H54 (cell line): ENCODE measurements at places on chromosomes 13 and 19.

DNA sequence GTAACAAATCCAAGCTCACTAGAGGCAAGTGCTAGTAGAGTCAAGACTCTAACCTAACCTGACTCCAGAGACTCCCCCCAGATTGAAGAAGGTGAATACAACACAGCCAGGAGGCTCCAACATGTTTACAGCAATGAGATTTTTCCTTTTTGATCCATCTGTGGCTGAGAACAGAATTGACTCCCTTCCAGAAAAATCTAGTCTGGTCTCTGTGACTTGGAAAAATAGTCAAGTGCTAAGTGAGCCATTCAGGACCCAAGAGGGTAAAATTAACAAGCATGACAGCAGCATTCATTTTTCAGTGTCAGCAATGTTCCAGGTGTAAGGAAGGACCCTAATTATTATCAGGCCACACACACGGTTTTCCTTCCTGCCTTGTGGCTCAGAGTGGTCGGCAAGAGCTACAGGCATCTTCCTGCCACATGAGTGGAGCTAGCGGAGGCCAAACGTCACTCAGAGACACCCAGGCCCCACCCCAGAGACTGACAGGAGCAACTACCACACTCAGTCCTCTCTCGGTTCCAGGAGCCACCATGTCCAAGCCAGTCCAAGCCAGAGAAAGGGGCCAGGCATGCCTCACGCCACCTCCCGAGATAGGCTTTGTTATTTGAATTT, 395.1 kb downstream of the FOXO1 start:
- DNase-seq: no peak

DNA sequence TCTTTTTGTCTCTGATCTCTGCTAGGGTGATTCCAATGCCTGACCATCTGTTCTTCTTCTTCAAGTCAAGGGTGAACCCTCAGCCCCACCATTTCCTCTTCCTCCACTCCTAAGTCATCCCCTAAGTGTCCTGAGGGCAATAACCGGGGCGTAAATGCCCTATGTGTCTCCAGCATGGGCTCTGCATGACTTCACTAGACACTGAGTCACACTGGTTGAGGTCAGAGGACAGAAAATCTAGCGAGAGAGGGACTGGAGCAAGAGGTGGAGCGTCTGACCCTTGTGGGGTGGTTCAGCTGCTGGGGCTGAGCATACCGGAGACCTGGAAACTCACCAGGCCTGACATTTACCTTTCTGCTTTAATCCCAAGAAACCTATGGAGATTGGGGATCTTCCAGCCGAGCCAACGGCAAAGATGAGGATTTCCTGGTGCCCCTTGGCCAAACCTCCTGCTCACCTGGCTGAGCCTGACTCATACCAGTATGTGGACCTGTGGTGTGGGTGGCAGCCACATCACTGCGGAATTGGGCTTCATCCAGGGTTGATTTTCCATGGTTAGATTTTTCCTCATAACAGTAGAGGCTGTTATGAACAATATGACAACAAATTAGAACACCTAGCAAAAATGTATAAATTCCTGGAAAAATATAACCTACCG, 26.9 kb downstream of the SCGB2B2 start:
- DNase-seq: no peak

DNA sequence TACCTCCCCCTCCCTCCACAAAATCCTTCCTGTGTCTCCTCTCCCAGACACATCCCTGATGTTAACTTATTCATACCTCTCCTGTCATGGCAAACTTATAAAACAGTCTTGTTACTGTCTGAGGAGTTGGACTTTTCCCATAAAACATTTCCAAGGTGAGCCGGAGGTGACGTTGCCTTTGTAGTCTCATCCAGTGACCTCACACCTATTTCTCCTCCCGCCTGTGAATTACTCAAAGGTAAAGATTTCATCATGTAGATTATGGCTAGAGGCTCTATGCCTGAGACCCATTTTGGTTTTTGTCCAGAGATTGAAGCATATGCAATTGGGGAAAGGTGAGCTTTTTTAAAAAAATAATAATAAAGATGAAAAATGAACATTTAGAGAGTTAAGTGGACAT, 529.0 kb downstream of the MYO16 start:
- DNase-seq: no peak

GRCh38 chr13:102620516-102620915, 23.7 kb downstream of the TPP2 start:
- no peak for DNase-seq

GRCh38 chr19:28483197-28483596, 729.8 kb downstream of the UQCRFS1 start:
- no peak for DNase-seq

- DNase-seq: peak; percentile 68
These were observed 5.0 kb downstream of the RNF113B start for GRCh38 chr13:98171900-98172589.

GRCh38 chr19:18469069-18469846, 31.3 kb upstream of the ISYNA1 start:
- peak; percentile 53 for DNase-seq

DNA sequence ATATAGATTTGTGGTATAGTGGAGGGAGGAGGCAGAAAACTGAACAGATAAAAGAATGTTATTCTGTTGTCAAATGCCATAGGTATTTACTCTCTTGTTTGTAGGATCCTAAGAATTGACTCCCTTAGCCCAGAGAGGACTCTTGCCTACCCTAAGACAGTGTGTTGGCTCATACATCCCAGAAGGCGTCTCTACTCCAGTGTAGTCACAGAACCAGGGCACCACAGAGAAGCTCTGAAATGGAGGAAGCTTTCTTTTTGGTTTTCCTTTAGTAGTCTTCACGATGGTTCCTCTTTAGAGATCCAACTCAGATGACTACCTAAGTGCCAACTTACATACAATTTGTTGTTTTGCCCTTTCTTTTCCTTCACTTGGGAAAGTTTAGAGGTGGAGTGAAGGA, 14.0 kb downstream of the GPR183 start:
- DNase-seq: no peak

DNA sequence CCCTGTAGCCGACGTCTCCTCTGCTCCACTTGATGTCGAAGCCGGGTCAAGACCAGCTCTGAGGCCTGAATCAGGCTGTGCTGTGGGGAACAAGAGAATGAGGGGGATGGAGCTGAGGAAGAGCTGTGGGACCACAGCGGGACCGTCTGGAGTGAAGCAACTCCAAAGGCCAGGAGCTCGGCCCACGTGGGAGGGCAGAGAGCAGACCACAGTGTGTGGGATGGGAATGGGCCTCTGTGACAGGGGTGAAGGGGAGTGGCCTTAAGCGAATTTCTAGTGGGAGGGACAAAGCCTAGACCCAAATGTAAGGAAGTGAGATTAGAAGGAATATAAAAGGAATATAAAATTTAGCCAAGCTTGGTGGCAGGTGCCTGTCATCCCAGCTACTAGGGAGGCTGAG, 3.8 kb upstream of the SLC8A2 start:
- no peak for DNase-seq

DNA sequence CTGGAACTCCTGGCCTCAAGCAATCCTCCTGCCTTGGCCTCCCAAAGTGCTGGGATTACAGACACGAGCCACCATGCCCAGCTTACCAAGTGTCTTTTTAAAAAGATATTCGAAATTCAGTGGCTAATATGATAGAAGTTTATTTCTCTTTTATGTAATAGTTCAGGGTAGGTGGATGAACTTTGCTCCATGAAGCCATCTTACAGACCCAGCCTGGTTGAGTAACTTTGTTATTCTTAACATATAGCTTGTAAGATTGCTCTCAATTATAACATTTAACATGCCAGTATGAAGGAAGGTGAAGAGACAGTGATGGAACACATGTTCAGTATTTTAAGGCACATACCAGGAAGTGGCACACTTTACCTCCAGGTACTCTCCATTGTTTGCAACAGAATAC, 42.4 kb downstream of the ZIC2 start:
- DNase-seq: no peak

GRCh38 chr13:33205804-33206221, 79.7 kb downstream of the STARD13 start:
- no peak for DNase-seq

DNA sequence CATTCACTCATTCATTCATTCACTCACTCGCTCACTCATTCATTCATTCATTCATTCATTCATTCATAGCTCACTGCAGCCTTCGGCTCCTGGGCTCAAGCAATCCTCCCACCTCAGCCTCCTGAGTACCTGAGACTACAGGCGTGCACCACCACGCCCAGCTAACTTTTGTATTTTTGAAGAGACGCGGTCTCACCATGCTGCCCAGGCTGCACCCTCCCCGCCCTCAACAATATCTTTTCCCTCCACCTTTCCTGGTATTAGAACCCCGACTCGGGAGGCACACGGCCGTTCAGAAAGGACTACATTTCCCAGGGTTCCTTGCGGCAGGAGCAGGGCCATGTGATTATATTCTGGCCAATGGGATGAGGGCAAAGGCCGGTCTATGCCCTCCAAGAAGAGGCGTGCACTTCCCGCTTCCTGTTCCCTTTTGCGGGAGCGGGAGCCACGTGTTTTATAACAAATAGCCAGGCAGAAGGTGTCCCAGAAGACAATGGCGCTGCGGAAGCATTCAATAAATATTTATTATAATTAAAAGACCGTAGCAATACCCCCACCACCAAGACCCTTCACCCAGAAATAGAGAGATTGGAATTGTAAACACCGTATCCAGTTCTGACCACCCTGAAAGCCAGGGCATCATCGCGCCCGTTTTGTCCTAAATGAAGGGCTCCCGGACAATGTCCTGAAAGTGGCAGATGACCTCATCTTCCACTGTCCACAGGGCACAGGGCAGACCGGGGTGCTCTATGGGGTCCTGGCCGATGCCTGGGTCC, 15.9 kb downstream of the TICAM1 start:
- peak; percentile 70 for DNase-seq

- DNase-seq: no peak
These were observed 960 bp upstream of the GSX1 start for GRCh38 chr13:27791146-27791900.

DNA sequence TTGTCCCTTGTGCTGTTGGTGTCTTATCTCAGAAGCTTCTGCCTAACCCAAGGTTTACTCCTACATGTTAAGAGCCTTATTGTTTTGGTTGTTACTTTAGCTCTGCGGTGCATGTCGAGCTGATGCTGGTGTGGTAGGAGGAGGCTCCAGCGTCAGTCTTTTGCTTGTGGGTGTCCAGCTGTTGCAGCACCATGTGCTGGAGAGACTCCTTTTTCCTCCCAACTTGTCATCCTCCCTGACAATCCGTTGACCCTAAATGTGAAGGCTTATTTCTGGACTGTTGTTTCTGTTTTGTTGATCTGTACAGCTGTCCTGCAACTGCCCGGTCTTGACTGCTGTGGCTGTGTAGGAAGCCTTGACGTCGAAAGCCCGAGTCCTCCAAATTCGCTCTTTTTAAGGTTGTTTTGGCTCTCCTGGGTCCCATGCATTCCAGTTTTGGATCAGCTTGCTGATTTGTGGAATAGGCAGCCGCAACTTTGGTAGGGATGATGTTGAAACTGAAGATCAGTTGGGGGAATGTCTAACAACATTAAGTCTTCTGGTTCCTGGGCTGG, 15.3 kb downstream of the NAXD start:
- no peak for DNase-seq

GRCh38 chr19:39475748-39476147, 4.9 kb upstream of the TIMM50 start:
- DNase-seq: no peak

DNA sequence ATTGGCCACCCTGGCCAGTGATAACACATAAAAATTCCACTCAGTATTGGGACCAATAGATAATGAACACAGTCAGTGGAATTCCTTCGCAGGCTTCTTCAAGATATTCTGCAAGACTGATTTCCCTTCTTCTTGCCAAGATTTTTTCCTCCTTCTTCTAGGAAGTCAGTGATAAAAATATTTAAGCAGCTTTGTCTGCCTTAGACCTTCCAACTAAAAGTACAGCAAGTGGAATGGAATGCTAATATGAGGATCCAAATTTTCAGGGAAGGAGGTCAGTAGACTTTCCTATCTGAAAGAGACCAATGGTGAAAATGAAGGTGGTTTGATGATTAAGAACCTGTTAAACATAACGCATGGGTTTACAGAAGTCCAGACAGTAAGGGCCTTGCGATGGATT, 9.6 kb downstream of the STARD13 start:
- no peak for DNase-seq

- no peak for DNase-seq
These were observed 6.6 kb downstream of the ZNF599 start for GRCh38 chr19:34766386-34766785.

DNA sequence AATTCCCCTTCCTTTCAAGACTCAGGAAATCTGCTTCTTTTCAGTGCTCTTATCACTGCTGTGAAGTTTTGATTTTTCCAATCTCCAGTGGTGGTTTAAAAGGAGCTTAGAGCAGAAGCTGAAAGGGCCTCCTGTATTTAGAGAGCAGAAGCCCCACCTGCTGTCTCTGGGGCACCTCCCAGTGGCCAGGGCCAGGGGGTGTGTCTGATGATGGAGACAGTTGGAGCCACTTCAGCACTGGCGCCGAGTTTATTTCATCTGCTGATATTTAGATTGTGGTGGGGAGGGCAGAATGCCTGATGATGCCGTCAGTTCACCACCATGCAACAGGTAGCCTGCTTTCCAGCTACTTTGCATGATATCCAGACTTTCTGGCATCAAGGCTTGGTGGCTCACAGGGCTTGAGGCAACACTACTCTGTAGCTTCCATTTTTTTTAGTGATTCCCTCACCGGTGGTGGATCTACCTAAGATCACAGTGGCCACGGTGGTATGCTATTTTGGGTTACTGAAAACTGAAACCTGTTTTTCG, 371.9 kb downstream of the KCNRG start:
- DNase-seq: no peak

DNA sequence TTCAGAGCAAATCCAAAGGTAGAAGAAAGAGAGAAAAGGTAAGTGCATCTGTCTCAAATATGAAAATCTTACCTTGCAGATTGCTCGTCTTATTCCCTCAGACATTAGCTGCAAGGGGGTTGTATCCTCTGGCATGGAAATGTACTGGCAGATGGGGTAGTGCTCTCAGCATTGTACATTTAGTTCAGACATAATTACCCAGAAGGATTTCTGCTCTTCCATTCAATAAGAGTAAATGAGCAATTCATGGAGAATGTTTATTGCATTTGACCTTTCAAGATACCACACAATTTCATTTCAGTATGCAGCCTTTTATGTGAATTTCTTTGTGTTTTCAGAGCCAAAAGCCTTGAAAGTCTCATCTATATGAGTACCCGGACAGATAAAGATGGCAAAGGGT, 63.8 kb downstream of the SCEL start:
- DNase-seq: no peak

DNA sequence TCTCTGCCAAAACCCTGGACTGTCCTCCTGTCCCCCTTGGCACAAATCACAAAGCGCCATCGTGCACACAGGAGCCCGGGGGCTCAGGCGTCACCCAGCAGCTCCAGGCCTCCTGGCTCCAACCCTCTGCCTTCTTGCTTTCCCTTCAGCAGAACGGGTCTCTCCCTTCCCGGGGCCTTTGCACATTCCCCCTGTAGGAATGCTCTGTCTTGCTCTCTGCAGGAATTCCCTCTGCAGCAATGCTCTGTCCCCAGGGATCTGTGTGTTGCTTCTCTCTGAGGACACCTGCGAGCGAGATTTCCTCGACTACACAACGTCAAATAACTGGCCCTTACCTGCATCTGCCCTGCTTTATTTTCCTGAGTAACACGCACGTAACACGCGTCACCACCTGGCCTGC, 13.3 kb upstream of the RASA3 start:
- DNase-seq: no peak

GRCh38 chr13:105816994-105817393, 718.5 kb downstream of the EFNB2 start:
- no peak for DNase-seq

GRCh38 chr19:45994456-45994997, 740 bp upstream of the CCDC61 start:
- DNase-seq: no peak
